Chondrocyte (in vitro differentiated cells): ENCODE measurements at places on chromosomes 11 and 22.

- H3K4me1 ChIP-seq, result peaks cover 4% of the 10 kb centered on the region
- no peak overlapping the region for H3K27ac ChIP-seq
- no peak for DNase-seq
- H3K27me3 ChIP-seq, result no peaks in the 10 kb centered on the region
Measured at GRCh38 chr11:12531681-12532080, 142.5 kb upstream of the TEAD1 start.

DNA sequence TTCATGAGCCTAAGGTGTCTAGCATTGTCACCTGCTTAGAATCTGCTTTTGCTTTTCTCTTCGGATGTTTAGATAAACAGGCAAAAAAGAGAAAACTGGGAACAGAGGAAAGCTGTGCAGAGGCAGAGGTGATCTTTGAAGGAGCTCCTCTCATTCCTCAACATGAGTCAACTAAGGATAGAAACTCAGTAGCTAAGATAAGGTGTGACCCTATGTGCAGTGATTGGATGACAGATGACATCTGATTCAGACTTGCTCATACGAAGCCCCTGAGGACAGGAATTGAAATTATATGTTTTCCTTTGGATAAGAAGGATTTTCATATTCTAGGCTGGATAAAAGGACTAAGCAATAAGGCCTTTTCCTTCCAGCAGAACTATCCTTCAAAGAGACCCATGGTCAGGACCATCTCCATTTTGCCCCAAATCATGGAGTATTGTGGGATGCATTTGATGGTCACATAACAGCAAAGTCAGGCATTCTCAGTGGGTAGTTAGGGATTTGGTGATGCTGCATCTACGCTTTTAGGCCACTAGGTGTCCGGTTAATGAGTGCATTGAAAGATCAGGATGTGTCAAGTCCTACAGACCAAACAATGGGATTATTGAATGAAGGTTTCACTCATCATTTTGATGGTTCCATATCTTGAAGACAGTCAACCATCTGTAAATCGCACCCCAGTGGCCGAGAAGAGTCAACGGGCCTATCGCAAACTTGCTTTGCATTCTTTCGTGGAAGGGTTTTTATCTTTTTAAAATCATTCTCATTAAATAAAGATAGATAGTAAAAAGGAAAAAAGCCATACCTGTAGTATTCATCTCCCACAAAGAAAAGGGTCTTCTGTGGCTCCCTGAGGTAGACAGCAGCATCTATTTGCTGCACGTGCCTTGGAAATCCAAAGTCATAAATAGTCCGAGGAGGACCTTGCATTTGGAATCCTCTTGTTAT is 32.2 kb downstream of the MMP20 start:
- H3K36me3 ChIP-seq, result no peaks in the 10 kb centered on the region
- no peaks in the 10 kb centered on the region for H3K27me3 ChIP-seq
- H3K4me1 ChIP-seq, result no peaks in the 10 kb centered on the region
- no peak overlapping the region for H3K27ac ChIP-seq
- DNase-seq, result no peak
- no peak overlapping the region for H3K4me3 ChIP-seq

GRCh38 chr11:69364921-69365320 is 71.0 kb downstream of the MYEOV start:
- H3K36me3 ChIP-seq, result no peaks in the 10 kb centered on the region
- H3K27ac ChIP-seq, result no peak overlapping the region
- no peak overlapping the region for H3K4me3 ChIP-seq
- H3K27me3 ChIP-seq, result no peaks in the 10 kb centered on the region
- DNase-seq, result no peak

DNA sequence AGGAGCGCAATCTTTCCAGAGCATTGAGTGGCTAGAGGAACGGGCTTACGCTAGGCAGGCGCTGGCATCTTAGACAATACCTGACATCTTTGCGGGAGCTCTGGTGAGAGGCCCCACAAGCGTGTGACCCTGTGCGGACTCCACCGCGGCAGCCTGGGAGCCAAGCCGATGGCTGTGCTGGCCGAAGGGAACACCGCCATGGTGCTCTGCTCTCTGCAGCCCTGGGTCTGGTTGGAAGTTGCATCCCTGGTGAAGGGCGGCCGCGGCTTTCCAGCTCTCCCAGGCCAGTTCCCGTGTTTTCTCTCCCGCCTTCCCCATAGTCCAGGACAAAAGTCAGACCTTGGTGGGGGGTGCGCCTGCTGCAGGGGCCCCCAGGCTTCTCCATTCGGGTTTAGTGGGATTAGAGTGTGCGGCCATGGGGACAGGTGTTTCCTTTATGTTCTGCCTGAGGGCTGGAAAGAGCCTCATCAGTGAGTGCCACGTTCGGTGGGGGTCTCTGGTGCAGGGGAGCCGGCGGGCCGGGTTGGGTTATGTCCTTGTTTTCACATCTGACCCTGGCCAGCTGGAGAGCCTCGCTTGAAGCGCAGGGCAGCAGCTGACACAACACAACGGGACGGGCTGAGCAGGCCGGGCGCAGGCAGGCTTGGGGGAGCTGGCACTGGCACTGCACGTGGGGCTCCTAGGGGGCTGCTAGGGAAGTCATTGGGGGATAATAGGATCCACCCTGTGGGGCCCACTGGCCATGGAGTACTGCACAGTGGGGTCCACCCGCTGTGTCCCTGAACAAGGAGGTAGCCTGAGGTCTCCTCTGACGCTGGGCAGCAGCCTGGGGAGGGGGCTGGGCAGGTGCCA is 94.8 kb downstream of the KCNQ1 start:
- H3K27ac ChIP-seq, result no peak overlapping the region
- peak; percentile 81 for DNase-seq
- no peak overlapping the region for H3K4me3 ChIP-seq

GRCh38 chr22:16608931-16609330 is 16.3 kb upstream of the CCT8L2 start:
- H3K27ac ChIP-seq, result no peak overlapping the region
- no peaks in the 10 kb centered on the region for H3K4me1 ChIP-seq
- peaks cover 2% of the 10 kb centered on the region for H3K36me3 ChIP-seq
- no peak for DNase-seq
- H3K4me3 ChIP-seq, result no peak overlapping the region
